IMR-90 (cell line): ENCODE measurements at places on chromosomes 2 and 18.

DNA sequence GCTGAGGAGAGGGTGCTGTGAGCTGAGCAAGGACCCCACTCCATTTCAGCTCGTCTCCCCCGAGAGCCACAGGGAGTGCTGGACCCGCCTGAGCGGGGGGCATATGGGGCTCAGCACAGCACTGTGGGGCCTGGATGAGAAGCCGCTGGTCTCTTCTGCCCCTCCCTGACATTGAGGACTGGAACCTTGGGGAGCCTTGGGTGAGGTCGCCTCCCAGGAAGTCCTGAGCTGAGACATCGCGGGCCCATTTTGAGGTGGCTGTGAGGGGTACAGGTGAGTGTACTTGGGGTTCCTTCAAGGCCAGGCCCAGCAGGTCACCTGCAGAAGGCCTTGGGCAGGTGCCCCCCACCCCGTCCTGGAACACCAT lies 3.1 kb upstream of the AQP12A start:
- peaks cover 33% of the 10 kb centered on the region for H3K27me3 ChIP-seq
- no peaks in the 10 kb centered on the region for H3K36me3 ChIP-seq
- no peak overlapping the region for H3K4me3 ChIP-seq
- no peak for DNase-seq
- H3K4me1 ChIP-seq, result no peaks in the 10 kb centered on the region

GRCh38 chr2:174535757-174536703 lies 49.2 kb upstream of the GPR155 start:
- H3K36me3 ChIP-seq, result no peaks in the 10 kb centered on the region
- H3K27ac ChIP-seq, result no peak overlapping the region
- H3K27me3 ChIP-seq, result peaks cover 4% of the 10 kb centered on the region
- H3K4me1 ChIP-seq, result no peaks in the 10 kb centered on the region
- no peak for DNase-seq

DNA sequence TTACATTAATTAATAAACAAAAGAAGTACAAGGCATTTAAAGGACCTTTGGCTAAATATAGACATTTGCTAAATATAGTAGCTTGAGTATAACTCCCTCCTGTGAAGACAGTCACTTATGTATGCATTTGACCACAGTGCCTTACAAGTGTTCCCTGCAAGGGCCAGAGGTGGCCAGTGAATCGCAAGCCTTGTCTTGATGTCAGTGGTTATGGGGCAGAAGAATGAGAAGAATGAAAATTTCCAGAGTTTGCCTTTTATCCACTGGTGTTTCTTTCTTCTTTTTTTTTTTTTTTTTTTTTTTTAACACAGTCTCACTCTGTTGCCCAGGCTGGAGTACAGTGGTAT lies 1.8 kb downstream of the LRRFIP1 start:
- H3K4me1 ChIP-seq, result peaks cover 7% of the 10 kb centered on the region
- no peak overlapping the region for H3K4me3 ChIP-seq
- DNase-seq, result peak; percentile 41
- no peak overlapping the region for H3K27ac ChIP-seq
- peaks cover 16% of the 10 kb centered on the region for H3K36me3 ChIP-seq
- no peaks in the 10 kb centered on the region for H3K27me3 ChIP-seq

DNA sequence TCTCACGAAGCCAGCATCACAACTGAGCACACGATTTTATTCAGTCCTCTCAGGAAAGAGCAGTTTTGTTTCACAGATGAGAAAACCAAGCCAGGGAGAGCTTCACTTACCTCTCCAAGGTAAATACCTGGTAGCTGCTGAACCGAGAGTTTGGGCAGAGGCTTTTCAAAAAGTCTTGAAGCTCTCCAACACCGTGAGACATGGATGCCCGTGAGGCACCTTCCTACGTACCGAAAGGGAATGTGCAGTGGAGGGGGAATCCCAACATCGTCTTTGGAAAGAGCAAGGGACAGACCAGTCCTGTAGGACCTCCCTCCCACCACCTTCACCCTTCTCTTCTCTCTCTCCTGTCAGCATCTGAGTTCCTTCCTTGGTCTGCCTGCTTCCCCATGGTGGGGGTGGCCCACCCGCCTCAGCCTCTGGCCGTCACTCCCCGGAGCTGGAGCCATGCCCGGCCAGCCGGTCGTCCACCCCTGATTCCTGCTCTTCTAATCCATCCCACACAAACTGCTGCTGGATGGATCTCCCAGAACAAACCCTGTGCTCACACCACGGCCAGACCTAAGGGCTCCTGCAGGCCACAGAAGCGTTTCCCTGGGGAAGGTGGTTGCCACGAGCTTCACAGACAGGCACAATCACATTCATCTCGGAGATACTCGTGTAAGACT lies 97.3 kb upstream of the SNTG2 start:
- H3K4me1 ChIP-seq, result no peaks in the 10 kb centered on the region
- H3K36me3 ChIP-seq, result no peaks in the 10 kb centered on the region
- H3K27ac ChIP-seq, result no peak overlapping the region
- DNase-seq, result no peak
- H3K27me3 ChIP-seq, result no peaks in the 10 kb centered on the region
- no peak overlapping the region for H3K4me3 ChIP-seq

DNA sequence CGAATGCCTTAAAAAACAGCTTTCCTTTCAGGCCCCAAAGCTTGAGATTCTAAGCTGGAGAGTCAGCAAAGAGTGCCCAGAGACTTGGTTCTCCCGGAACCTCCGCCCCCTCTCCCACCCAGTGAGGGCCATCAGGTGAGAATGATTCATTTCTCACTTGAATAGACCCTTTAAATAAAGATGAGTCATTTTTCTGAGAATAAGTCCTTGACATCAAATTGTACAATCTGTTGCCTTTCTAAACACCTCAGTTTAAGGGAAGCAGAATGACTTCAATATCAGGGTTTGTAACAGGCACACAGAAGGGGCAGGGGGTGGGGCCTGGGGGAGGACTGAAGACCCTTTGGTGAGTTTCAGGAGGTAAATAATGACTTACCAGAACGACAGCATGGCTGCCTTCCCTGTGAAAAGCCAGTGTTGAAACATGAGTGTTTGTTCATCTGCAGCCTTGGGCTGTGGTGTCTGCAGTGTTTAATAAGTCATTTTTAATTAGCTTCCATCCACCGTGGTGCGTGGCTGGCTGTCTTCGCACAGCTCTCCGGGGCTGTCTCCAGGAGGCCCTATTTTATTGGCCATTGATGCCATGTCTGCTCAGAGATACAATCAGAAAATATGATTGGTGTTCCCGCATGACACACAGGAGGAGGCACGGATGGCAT lies 134.9 kb upstream of the ZNF236 start:
- no peak overlapping the region for H3K27ac ChIP-seq
- no peak overlapping the region for H3K4me3 ChIP-seq
- peaks cover 46% of the 10 kb centered on the region for H3K27me3 ChIP-seq
- DNase-seq, result peak; percentile 15

GRCh38 chr18:56649996-56650395 lies 1.2 kb upstream of the WDR7 start:
- peak; percentile 43 for DNase-seq
- no peaks in the 10 kb centered on the region for H3K36me3 ChIP-seq
- no peak overlapping the region for H3K27ac ChIP-seq
- H3K4me1 ChIP-seq, result peaks cover 3% of the 10 kb centered on the region; the same call in 1 of the 2 replicates
- no peaks in the 10 kb centered on the region for H3K27me3 ChIP-seq

DNA sequence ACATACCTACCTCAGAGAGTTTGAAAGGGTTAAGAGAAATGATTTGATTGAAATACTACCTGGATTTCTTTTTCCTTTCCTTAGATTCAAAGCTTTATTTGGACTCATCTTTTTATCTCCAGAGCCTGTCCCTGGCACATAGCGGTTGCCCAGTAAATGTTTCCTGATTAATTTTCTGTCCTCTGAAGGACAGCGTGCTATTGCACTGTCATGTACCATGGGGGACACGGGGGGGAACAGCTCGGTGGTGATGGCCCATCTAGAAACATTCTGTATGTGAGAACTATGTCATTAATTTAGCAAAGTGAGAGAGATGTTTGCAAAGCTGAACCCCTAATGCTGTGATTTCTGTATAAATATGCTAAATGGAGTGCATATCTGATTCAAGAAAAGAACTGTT lies 26.4 kb upstream of the CABYR start:
- no peak for DNase-seq
- H3K36me3 ChIP-seq, result peaks cover 14% of the 10 kb centered on the region

DNA sequence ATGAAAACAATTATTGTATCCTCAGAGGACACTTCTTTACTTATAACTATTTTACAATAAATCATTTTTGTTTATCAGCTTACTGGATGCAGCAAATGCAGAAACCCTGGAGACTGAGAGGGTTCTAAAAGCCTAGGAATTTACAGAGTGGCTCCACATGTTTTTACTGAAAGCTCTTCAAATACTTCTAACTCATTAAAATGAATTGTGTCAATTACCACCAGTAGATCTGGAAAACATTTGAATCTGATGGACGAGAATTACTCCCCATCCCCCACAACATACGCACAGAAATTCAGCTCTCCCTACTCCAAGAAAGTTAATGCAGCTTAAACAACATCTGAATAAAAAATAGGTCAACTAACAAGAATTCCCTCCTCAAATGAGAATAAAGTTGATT lies 319.8 kb upstream of the FIGN start:
- H3K4me3 ChIP-seq, result no peak overlapping the region
- no peak for DNase-seq
- no peaks in the 10 kb centered on the region for H3K27me3 ChIP-seq

DNA sequence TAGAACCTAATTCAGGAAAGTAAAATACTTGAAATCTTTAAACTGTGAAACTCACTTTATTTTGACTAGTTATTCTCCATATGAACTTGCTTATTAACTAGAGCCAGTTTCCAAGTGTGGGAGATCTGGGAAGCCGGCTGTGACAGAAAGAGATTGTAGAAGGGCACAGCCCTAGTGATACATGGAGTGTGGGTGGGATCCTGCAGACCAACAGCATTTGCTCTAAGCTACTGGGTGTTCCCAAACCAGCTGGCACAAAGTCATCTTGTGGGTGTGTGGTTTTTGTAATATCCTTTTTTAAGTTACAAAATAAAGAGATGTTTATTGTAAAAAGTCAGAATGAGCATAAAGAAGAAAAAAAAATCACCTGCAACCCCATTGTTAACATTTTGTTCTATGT lies 3.4 kb downstream of the DUSP19 start:
- no peak overlapping the region for H3K27ac ChIP-seq
- peak; percentile 20 for DNase-seq
- no peak overlapping the region for H3K4me3 ChIP-seq
- no peaks in the 10 kb centered on the region for H3K4me1 ChIP-seq

DNA sequence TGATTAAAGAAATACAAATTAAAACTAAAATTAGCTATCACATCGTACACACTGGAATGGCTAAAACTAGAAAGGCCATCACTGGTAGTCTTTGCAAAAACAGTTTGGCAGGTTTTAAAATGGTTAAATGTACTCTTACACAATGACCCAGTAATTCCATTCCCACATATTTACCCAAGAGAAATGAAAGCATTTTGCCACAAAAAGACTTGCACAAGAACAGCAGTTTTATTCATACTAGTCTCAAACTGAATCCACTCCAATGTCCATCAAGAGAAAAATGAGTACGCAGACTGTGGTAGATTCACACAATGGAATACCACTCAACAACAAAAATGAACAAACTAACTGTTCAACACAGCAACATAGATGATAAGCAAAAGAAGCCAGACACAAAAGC lies 29.1 kb downstream of the SP140L start:
- no peaks in the 10 kb centered on the region for H3K4me1 ChIP-seq
- no peak overlapping the region for H3K4me3 ChIP-seq
- peak; percentile 36 for DNase-seq
- no peak overlapping the region for H3K27ac ChIP-seq

GRCh38 chr18:23380001-23380550 lies 73.0 kb upstream of the RIOK3 start:
- H3K4me3 ChIP-seq, result no peak overlapping the region
- peaks cover 12% of the 10 kb centered on the region for H3K4me1 ChIP-seq
- no peaks in the 10 kb centered on the region for H3K27me3 ChIP-seq

- no peaks in the 10 kb centered on the region for H3K36me3 ChIP-seq
- H3K4me3 ChIP-seq, result no peak overlapping the region
- H3K27ac ChIP-seq, result no peak overlapping the region
- DNase-seq, result peak; percentile 19
Measured at GRCh38 chr18:23812546-23813440, 123.5 kb downstream of the LAMA3 start.

DNA sequence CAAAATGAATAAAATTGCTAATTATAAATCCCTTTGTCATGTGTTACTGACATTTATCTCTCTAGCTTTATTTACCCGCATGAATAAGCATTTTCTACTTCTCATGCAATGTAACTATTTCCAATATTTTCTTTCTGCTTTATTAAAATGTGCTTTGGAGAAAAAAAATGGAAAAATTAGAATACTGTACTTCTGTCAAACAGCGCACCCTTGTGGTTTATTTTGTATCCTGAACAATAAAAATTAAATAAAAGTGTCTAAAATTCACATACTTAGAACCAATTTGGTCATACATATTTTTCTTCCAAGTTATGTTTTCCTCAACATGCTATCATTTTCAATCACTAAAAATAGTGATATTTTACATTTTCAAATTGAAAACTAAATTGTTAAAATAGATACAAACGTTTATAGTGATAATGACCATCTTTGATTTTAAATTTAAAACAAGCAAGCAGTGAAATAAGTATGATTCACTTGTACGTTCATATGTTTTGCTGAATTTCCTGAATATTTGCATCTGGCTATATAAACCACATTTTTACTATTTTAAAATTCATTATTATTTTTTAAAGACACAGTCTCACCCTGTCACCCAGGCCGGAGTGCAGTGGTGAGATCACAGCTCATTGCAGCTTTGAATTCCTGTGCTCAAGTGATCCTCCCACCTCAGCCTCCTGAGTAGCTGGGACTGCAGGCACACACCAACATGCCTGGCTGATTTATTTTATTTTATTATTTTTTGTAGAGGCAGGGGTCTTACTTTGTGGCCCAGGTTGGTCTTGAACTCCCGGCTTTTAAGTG lies 95.9 kb upstream of the GRB14 start:
- H3K36me3 ChIP-seq, result no peaks in the 10 kb centered on the region
- H3K4me3 ChIP-seq, result no peak overlapping the region
- DNase-seq, result peak; percentile 35
- no peak overlapping the region for H3K27ac ChIP-seq

DNA sequence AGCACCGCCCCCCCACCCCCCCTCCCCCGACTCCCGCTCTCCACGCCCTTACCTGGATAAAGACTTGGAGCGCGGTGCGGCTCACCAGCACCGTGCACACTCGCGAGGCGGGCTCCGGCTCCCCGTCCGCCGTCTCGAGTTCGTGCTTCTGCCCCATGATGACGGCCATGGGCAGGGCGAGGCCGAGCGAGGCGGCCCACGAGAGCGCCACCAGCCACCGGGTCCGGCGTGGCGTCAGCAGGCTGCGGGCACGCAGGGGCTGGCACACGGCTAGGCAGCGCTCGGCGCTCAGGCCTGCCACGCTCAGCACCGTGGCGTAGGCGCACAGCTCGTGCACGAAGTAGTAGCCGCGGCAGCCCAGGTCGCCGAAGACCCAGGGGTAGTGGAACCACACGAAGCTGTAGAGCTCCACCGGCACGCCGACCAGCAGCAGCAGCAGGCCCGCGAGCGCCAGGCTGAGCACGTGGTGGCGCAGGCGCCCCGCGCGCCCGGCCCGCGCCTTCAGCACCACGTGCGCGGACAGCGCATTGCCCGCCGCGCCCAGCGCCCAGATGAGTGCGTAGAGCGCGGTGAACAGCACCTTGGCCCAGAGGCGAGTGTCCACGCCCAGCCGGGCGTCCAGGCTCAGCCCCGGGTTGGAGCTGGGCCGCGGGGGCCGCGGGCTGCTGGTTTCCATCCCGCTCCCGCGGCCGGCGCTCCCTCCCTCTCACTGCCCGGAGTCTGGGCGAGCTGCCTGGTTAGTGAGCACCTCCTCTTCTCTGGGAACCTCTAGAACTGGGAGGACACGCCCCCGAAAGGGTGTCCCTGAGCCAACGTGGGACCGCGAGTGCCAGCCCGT lies at the start of gene NTSR2:
TSS of gene NTSR2 (minus strand) at position 742 of the 838 bp plus-strand sequence. CDS start at position 676, 66 bp downstream.
- no peaks in the 10 kb centered on the region for H3K36me3 ChIP-seq
- peaks cover 2% of the 10 kb centered on the region; the same call in 1 of the 2 replicates for H3K4me1 ChIP-seq
- peaks cover 58% of the 10 kb centered on the region for H3K27me3 ChIP-seq
